ENCODE measurements at places on chromosomes 5 and 9. TPM values are rescaled to one million over a fixed set of nuclear protein-coding genes. Genes with fewer than 3 reads are reported as not detected.

The PCDHGC4 gene
- total RNA-seq = 0.57 TPM

The FOXD4L4 gene
- 0.10 TPM for total RNA-seq

The NME5 gene
- total RNA-seq = 1.7 TPM

The PCDHGB7 gene
- 6.7 TPM for total RNA-seq

The DOK3 gene
- total RNA-seq = 12.4 TPM

GRCh38 chr9:101478444-101478843 is 42.9 kb upstream of the ALDOB start:
- no peaks in the 10 kb centered on the region for H3K27me3 ChIP-seq
- DNase-seq = no peak
- H3K36me3 ChIP-seq = no peaks in the 10 kb centered on the region

DNA sequence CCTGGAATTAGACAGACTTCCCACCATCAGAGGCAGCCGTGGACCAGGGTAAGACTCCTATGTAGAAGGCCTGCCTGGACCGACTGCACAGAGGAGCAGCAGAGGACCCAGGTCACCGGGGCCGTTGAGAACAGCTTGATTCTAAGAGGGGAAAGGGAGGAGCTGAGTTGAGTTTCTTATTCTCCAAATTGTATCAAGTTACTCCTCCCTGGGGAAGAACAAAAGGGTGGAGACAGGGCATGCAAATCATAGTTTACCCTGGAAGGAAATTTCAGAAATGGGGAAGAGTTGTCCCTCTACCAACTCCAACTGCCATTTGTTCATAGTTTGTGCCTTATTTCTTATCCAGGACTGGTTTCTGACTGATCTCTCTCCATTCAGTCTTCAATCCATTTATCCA is 20.9 kb upstream of the SLC31A2 start:
- H3K27me3 ChIP-seq = peaks cover 2% of the 10 kb centered on the region
- no peak overlapping the region for H3K4me3 ChIP-seq
- DNase-seq = no peak

- no peaks in the 10 kb centered on the region for H3K4me1 ChIP-seq
- H3K27me3 ChIP-seq = no peaks in the 10 kb centered on the region
- no peaks in the 10 kb centered on the region for H3K36me3 ChIP-seq
- no peak overlapping the region for H3K27ac ChIP-seq
- no peak overlapping the region for H3K4me3 ChIP-seq
- no peak for DNase-seq
These were observed 77.2 kb downstream of the MLLT3 start for GRCh38 chr9:20545023-20545622.

DNA sequence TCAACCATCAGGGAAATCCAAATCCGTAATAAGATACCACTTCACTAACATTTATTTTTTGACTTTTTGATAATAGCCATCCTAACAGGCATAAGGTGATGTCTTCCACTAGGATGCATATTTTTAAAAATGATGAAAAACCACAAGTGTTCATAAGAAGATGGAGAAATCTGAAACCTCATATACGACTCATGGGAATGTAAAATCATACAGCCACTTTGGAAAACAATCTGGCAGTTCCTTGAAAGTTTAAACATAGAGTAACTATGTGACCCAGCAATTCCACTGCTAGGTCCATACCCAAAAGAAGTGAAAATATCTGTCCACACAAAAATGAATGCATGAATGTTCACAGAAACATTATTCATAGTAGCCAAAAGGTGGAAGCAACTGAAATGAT is 431.0 kb downstream of the ENC1 start:
- DNase-seq = no peak
- no peaks in the 10 kb centered on the region for H3K27me3 ChIP-seq
- H3K4me1 ChIP-seq = 0 out of 2 replicates have a peak, but pooled peaks cover 5% of the 10 kb centered on the region
- H3K27ac ChIP-seq = no peak overlapping the region

DNA sequence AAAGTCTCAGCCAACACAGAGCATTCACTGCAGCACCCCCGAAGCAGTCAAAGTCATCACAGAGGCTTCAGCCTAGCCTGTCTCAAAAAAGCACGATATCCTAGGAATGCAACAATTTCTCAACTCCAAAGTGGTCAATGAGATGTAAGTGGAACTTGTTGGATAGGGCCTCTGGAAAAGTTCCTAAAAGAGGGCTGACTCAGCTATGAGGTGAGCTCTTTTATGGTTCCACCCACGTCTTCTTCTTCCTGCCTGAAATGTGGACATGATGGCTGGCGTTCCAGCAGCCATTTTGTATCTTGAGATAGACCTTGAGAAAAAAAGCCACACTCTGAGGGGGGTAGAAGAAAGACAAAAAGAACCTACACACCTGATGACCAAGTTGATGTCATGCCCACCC is 32.5 kb upstream of the TRIO start:
- peak overlapping the region; percentile 100 for H3K27ac ChIP-seq
- H3K4me3 ChIP-seq = no peak overlapping the region
- H3K36me3 ChIP-seq = no peaks in the 10 kb centered on the region

DNA sequence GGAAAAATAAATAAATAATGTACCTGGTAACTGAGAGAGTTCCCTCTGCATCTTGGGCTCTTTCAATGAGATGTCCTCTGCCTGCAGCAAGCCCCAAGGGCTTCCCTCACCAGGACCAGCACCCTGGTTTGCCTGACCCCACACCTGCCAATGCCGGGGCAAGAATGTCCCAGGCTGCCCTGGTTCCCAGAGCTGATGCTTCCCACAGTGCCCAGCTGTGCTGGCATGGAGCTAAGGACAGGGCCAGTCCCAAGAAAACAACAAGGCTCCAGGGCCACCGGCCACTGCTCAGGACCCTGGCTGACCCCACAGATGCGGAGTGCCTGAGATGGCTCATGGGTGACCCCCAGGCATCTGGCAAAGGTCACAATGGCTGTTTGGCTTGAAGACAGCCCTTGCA is 123.5 kb downstream of the KCNIP1 start:
- H3K4me1 ChIP-seq = no peaks in the 10 kb centered on the region
- no peaks in the 10 kb centered on the region for H3K27me3 ChIP-seq

DNA sequence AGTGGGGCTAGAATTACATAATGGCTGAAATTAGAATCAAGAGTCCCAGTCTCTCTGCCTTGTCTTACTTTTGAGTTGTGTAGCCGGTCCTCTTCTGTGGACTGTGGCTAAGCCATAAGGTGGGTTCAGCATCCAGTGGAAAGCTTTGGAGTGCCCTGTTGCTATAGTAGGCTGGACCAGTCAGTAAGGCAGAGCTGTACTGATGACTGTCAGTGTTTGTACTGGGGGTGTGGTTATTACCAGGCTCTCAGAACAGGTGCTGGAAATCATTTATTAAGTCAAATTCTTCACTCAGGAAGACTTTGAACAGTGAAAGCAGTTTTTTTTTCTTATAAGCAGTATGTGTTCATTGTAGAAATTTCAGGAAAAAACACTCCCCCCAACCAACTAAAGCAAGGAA is 129.4 kb downstream of the ZSWIM6 start:
- H3K4me3 ChIP-seq = no peak overlapping the region
- DNase-seq = no peak
- no peak overlapping the region for H3K27ac ChIP-seq
- no peaks in the 10 kb centered on the region for H3K36me3 ChIP-seq

GRCh38 chr5:122788996-122789395 is 14.1 kb downstream of the SNX2 start:
- H3K27ac ChIP-seq = no peak overlapping the region
- H3K36me3 ChIP-seq = no peaks in the 10 kb centered on the region
- DNase-seq = no peak
- H3K4me1 ChIP-seq = no peaks in the 10 kb centered on the region

- no peaks in the 10 kb centered on the region for H3K27me3 ChIP-seq
- no peak overlapping the region for H3K4me3 ChIP-seq
- H3K4me1 ChIP-seq = no peaks in the 10 kb centered on the region
- no peak for DNase-seq
These were observed 62.0 kb downstream of the MACROH2A1 start for GRCh38 chr5:135337064-135337463.

DNA sequence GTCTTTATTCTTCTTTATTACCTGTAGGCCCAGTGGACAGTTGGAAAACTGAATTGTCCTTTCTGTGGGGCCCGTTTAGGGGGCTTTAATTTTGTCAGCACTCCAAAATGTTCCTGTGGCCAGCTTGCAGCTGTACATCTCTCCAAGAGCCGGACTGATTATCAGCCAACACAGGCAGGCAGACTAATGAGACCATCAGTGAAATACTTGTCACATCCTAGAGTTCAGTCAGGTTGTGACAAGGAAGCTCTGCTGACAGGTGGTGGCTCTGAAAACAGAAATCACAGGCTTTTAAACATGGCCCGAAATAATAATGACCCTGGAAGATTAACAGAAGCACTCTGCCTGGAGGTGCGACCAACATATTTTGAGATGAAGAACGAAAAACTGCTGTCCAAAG is 47.9 kb downstream of the RNF180 start:
- H3K4me1 ChIP-seq = no peaks in the 10 kb centered on the region
- no peak overlapping the region for H3K27ac ChIP-seq
- H3K27me3 ChIP-seq = no peaks in the 10 kb centered on the region
- no peak overlapping the region for H3K4me3 ChIP-seq

DNA sequence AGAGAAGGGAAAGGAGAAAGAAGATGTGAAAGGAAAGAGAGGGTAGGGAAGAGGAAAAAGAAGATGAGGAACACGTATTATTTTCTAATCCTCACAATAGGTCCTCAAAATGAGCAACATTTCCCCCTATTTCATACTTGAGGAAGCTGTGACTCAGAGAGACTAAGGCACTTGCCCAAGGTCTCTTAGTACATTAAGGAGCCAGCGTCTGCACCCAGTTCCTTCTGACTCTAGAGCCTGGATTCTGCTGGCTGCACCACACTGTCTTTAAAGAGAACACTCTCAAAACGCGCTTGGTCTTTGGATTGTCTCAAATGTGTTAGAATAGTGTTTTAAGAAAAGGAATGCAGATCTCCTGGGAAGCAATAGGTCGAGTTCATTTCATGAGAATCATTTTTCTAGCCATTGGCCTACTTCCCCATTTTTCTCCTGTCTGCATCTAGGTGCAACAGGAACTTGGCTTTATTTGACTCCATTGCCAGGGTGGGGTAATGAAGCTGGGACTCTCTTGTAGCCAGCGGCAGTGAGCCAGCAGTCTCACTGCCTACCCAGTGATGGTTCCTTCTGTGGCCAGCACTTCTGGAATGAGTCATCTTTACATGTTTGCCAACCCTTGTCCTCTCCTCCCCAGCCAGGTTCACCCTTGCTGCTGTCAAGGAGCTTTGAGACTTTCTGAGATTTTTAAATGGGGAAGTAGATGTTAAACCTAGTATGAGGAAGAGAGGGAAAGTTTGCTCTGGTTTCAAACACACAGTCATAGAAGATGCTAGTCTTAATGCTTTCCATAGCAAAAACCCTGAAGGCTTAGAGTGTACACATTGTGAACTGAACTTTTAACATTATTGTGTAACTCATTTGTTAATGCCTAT is 82.7 kb downstream of the DOCK8 start:
- DNase-seq = no peak
- H3K27ac ChIP-seq = no peak overlapping the region
- H3K36me3 ChIP-seq = no peaks in the 10 kb centered on the region
- H3K4me1 ChIP-seq = no peaks in the 10 kb centered on the region
- H3K27me3 ChIP-seq = no peaks in the 10 kb centered on the region

GRCh38 chr5:134129411-134130238 is 15.1 kb downstream of the TCF7 start:
- H3K36me3 ChIP-seq = no peaks in the 10 kb centered on the region
- no peaks in the 10 kb centered on the region for H3K27me3 ChIP-seq
- H3K27ac ChIP-seq = no peak overlapping the region

DNA sequence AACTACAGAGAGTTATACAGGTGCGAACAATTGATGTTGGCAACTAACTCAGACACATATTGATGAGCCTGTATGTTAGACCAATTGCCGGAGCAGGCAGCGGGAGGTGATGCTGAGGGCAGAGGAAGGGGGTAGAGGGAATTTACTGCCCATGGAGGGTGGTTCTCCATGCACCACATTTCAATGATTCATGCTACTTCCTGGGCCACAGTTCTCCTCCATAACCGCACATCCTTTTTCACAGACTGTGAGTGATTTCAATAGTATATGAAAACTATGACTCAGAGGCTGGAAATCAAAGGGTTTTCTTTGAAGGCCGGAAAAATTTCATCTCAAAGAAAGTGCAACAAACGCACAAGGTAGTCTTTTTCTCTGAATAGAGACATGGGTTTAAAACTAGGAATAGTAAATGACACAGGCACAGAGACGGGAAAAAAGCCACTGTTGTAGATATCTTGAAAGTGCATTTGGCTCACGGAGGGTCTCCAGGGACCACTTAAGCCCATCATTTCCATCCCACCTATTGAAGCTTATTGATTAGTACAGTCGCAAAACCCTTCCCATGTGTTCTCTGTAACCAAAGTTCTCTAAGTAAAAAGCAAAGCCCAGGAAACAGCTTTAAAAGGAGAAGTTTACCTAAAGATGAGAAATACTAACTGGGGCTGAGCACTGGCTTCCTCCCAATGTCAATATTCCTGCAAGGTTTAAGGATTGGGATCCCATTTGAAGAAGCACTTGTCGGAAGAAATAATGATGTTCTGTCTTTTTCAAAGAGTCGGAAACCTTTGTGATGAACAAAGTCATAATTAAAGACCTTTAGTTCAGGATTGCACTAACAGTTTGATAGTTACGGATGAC is 28.0 kb upstream of the ADAM19 start:
- 0 out of 2 replicates have a peak overlapping the region, but pooled peaks have one; percentile 2 for H3K4me3 ChIP-seq
- peak; percentile 61 for DNase-seq

DNA sequence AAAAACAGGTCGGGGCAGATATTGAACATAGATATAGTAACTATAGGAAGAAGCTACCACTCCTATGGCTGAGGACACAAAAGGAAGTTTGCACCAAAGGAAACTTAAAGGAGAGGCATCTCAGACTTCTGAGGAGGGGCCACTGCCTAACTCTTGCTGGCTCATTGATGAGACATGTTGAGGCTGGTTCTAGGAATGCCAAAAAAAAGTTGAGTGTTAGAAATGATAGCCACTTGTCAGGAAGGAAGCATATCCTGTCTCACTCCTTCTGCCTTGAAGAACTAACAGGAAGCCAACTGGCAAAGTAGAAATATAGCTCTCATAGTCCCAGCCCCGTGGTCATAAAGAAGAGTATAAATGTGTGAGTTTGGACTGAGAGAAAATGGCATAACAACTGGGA is 23.3 kb upstream of the STOM start:
- H3K36me3 ChIP-seq = no peaks in the 10 kb centered on the region
- H3K27ac ChIP-seq = no peak overlapping the region
- no peaks in the 10 kb centered on the region for H3K27me3 ChIP-seq
- DNase-seq = no peak
- H3K4me1 ChIP-seq = no peaks in the 10 kb centered on the region
- no peak overlapping the region for H3K4me3 ChIP-seq

Measured in Panc1 (cell line).